ENCODE measurements at places on chromosomes 4 and X. TPM values are rescaled to one million over a fixed set of nuclear protein-coding genes. Genes with fewer than 3 reads are reported as not detected.

DNA sequence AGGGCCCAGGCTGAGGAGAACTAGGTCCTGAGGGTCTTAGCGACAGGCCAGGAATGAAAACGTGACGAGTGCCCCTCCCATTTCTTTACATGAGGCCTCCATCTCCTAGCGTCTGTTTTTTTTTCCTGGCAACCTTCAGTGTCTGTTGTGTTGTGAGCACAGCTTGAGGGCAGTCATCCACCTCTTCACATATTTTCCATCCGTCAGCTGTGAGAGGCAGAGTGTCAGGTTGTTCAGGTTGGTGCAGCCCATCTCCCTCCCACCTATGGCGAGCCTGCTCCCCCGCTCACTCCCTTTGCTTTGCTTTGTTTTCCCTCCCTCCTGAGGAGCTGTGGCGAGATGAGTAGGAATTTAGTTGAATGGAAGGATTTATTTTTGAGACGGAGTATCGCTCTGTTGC, 51.7 kb upstream of the CHRNA9 start:
- DNase-seq, result no peak

DNA sequence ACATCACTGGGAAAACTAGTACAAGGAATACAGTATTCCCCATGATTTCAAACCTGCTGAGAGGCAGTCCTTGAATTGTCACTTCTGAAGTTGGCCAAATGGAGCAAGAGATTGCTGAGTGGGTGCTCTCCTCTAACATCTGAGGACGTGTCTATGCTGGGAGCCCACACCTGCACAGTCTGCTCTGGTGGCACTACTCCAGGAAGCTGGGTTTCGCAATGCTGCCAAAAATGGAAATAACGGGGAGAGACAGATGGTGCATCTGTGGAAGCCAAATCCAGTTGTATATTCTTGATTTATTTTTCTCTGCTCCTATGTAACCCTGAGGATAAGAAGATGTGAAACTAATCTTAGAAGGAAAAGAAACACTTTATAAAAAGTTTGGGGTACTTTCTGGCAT, 240.1 kb upstream of the CTSO start:
- DNase-seq, result no peak

GRCh38 chr4:142840516-142841123, 5.5 kb downstream of the INPP4B start:
- no peak for DNase-seq

Gene ARX
- total RNA-seq, result not detected

Gene ZNF595
- 12.8 TPM for total RNA-seq

Gene WDR17
- 2.0 TPM for total RNA-seq

Gene FAM47A
- total RNA-seq, result not detected

GRCh38 chr4:6439120-6439762, 33.2 kb downstream of the PPP2R2C start:
- DNase-seq, result no peak

DNA sequence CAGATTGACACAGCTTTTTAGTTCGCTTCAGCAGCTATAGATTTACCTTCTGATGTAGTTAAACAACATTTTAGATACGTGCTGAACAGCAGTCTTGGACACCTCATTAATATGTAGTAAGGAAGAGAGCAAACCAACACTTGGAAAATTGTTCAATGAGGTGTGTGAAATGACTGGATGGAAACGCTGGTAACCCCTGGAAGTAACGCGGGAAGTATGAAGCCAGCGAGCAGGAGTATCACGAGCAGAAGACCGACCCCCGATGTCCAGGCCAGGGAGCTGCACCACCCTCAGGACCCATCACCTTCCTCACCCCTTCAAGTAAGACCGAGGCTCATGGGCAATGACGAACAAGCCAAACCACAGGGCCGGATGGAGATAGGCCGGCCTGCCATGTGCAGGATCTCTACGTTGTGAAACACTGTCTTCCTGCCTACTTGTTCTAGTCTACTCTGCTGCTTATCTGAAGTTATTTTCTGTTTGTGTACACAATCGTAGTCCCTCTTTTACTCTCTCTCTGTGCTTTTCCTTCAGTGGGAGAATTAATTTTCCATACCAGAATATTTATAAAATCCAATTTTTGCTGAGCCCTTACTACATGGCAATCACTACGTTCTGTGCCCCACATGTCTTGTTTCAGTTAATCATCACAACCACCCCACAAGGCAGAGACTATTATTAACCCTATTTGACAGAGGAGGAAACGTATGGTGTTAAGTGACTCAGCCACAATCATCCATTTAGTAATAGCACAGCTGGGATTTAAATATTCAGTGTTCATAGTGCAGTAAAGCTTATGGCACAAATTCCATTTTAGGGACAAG, 221.7 kb downstream of the APBB2 start:
- no peak for DNase-seq

Gene SRP72
- 57.5 TPM for total RNA-seq

DNA sequence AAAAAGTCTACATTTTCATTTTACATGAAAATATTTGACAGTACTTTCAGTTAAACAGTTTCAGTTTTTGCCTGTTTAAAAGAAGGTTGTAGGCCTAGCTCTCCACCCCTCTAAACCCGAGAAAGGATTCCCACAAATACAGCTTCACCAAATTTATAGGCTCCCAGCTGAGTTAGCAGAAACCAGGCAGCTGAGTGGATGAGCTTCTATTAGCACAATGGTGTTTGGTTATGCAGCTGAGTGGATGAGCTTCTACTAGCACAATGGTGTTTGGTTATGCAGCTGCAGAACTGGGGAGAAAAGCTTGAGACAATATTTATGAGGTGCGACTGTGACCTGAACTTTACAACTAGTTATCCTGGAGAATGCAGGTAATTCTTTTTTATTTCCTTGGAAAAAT, 36.6 kb upstream of the PAQR3 start:
- DNase-seq, result no peak

DNA sequence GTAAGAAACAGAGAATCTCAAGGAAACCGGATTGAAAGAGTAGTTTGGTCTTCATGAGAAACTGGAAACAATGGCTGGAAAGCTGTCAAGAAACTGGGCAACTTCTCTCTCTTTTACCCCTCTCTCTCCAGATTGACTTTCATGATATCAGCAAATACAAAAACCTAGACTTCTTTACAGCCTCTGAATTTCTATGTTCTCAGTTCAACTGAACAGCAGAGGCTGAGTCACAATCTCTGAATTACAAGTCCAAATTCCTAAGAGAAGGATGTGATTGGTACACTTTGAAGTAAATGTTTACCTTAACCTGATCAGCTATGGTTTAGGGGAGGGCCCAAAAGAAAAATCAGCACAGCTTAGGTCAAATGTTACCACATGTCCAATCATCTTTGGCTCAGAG, 974.9 kb downstream of the RPA4 start:
- no peak for DNase-seq

DNA sequence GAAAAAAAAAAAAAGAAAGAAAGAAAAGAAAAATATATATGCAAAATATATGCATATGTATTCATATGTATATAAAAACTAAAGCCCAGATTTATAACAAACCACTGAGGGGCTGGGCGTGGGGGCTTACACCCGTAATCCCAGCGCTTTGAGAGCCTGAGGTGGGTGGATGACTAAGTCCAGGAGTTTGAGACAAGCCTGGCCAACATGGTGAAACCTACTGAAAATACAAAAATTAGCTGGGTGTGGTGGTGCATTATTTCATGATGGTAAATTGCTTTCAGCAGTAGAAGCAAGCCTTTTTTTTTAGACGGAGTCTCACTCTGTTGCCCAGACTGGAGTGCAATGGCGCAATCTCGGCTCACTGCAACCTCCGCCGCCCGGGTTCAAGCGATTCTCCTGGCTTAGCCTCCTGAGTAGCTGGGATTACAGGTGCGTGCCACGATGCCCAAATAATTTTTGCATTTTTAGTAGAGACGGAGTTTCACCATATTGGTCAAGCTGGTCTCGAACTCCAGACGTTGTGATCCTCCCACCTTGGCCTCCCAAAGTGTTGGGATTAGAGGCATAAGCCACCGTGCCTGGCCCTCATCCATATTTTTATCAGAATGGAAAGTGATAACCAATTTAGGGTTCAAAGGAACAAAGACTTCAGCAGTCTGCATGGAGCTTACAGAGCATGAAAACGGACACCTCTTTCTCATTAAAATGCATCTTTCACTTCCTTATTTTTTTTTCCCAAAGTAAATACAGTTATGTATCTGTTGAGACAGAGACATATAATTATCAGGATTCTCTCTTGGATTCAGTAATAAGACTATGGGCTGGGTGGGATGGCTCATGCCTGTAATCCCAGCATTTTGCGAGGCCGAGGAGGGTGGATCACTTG, 27.7 kb upstream of the MOB1B start:
- no peak for DNase-seq

GRCh38 chr4:26130841-26131432, 189.9 kb upstream of the RBPJ start:
- no peak for DNase-seq

Gene CABS1
- not detected for total RNA-seq

DNA sequence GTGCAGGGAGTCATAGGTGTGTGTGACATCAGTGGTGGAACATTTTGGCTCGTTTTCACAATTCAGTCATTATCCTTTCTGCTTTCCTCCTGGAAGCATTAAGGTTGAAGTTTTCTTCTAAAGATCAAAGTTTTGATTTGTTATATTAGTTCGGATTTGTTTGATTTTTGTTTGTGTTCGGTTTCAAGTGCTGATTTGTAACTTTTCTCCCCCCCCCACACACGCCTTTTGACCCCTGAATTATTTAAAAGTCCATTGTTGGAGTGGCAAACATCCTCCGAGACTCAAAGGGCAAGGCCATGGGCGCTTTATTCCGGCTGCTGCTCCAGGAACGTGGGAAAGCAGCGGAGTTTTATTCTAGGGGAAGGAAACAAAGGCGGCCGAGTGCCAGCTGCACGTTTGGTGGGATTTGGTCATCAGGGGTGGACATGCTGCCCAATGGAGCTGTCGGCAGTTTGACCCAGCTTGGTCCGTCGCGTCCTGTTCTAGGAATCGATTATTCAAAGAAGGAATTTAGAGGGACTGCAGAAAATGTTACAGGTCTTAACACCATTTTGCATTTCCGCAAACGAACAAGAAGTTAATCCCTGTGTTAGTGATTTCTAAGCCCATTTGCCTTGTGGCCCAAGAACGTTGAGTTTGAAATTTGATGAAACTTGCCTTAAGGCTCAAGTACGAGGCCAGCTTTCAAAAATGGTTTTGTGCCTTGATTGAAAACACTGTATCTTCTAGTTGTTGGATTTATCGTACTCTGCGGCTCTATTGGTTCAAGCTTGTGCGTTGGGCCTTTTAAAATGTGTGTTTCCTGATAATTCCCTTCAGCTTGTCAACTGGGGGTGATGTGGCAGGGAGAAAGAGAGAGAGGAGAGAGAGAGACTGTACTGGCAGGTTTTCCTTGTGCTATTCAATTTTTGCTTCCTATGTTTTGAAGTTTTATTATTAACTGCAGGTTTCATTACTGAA, 565 bp upstream of the ZNF41 start:
- no peak for DNase-seq

- DNase-seq, result no peak
Measured at GRCh38 chr4:177729681-177730080, 287.4 kb upstream of the AGA start.

- DNase-seq, result no peak
Measured at GRCh38 chrX:97322401-97322800, 438.7 kb downstream of the RPA4 start.

- no peak for DNase-seq
Measured at GRCh38 chr4:156751486-156751885, 220.1 kb downstream of the PDGFC start.

- no peak for DNase-seq
Measured at GRCh38 chr4:3305610-3306371, 13.0 kb downstream of the RGS12 start.

- DNase-seq, result no peak
Measured at GRCh38 chrX:70026112-70026850, 23.5 kb downstream of the AWAT2 start.

Gene RHOXF1
- not detected for total RNA-seq

- no peak for DNase-seq
Measured at GRCh38 chrX:154325541-154325940, 29.9 kb downstream of the TKTL1 start.

DNA sequence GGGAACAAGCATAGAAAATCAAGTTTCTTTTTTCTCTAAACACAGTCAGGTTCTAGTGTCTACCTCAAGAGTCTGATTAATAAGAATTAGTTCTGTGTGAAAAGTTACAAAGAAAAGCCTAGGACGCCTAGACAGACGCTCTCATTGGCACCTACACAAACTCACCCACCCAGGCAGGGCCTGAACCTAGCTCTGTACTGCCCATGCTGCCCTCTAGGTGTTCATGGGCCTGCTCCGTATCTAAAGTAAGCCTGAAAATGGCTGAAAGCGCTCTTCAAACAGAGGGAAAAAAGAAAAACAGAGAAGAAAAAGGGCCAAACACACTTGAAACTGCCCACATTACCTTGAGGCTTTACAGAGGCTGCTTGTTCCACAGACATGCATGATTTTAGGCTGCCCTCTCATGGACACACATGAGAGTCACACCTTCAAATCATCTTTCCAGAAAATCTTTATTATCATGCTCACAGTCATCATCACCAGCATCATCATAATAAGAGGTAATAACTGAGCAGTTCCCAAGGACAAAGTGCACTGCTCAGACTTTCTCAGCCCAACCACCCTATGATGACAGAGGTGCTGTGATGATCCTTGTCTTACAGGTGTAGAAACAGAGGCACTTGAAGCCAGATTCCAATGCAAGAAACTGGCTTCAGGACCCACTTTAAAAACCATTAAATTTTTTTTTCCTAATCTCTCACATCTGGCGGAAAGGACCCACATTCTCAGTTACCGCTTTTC, 49.6 kb downstream of the MAP7D2 start:
- DNase-seq, result no peak

Gene SHISA3
- total RNA-seq, result 4.4 TPM

DNA sequence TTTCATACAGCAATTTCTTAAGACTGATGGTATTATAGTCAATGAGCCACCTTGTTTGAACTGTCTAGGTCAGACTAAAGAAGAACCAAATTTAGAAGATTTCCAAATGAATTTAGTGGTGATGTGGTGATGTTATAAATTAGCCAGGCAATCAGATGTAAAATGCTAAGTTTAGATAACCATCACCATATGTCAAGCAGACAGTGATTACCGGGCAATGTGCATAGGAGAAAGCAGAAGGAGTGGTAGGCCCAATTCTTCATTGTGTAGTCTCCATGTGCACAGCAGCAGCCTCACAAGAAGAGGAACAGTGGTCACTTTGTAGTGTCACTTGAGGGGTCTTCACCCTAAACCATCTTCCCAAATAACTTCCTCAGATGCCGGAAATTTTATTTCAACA, 198.8 kb downstream of the ANTXR2 start:
- DNase-seq, result no peak

- no peak for DNase-seq
Measured at GRCh38 chrX:4935401-4935800, 1222.0 kb upstream of the PRKX start.

- DNase-seq, result no peak
Measured at GRCh38 chr4:182808673-182809416, 108.3 kb downstream of the DCTD start.

- no peak for DNase-seq
Measured at GRCh38 chrX:17397074-17397473, 22.1 kb downstream of the NHS start.

Gene BEND2
- not detected for total RNA-seq

GRCh38 chrX:30821116-30821515, 67.9 kb downstream of the TAB3 start:
- no peak for DNase-seq

- no peak for DNase-seq
Measured at GRCh38 chrX:77453190-77453589, 6.0 kb downstream of the FGF16 start.

- DNase-seq, result no peak
Measured at GRCh38 chr4:180134091-180134866, 2108.9 kb upstream of the TENM3 start.

Gene POLN
- total RNA-seq, result 3.9 TPM

Gene EREG
- 1.2 TPM for total RNA-seq

Data from vagina (tissue), 2 donors.